SIG-M5 (cell line): ENCODE measurements at places on chromosomes 6 and 20.

DNA sequence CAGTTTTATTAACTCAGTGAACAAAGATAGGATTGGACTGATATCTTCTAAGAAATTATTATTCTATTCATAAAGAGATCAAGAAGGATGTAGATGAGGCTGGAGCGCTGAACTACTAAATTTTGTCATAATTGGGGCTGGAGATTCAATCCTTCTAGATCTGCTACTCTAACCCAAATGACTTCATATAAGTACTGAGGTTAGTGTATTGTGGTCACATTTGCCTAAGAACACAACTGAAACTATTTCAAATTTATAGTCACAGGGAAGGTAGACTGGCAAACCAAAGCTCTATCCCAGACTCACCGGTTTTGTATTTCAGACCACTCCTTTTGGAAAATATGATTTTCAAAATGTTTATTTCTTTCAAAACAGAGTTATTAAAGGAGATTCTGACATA, 96.7 kb downstream of the BMP5 start:
- DNase-seq = no peak

GRCh38 chr6:116120430-116120829, 5.5 kb downstream of the COL10A1 start:
- DNase-seq = no peak

DNA sequence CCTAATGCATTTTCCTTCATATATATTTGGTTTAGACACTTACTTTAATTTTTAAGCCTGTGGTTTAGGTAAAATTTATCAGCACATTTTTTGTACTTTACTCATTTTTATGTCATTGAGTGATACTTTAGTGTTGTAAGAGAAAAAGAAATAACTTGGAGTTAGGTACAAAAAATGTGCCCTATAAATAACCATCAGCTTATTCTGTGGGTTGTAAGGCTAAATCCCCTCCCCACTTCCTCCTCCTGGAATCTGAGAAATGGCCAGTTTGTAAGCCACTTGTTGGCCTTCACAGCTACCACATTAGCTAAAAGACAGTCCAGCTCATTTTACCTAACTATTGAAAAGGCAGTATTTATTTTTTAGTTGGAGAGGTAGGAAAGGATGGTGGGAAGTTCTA, 576.3 kb downstream of the PKHD1 start:
- no peak for DNase-seq

DNA sequence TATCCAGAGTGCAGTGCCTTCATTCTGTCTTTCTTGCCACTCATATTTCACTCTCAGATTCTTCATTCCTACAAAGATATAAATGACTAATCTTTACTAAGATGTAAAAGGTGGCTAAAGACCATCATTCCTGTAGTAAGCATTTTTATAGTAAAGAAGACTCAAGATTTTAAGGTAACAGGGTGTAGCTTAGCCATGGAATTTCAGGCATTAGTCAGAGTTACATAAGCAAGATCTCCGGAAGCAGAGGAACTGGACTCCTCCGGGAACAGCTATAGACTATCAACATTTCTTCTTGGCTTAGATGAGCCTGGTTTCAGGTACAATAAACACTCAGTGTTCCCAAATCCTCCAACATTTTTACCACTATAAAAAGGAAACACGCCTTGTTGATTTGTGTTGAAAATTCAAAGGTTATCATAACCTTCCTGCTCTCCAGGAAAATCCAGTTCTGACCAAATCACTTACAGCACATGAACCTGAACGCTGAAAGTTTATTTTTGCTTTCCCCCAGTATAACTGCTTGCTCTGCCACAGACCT, 23.7 kb downstream of the SERPINB1 start:
- DNase-seq = no peak

GRCh38 chr6:12527339-12527738, 189.2 kb upstream of the PHACTR1 start:
- DNase-seq = no peak

- DNase-seq = no peak
Observed at GRCh38 chr20:33352258-33353012, 48.9 kb downstream of the CDK5RAP1 start.

GRCh38 chr6:155116571-155116910, 121.4 kb downstream of the TIAM2 start:
- DNase-seq = no peak

DNA sequence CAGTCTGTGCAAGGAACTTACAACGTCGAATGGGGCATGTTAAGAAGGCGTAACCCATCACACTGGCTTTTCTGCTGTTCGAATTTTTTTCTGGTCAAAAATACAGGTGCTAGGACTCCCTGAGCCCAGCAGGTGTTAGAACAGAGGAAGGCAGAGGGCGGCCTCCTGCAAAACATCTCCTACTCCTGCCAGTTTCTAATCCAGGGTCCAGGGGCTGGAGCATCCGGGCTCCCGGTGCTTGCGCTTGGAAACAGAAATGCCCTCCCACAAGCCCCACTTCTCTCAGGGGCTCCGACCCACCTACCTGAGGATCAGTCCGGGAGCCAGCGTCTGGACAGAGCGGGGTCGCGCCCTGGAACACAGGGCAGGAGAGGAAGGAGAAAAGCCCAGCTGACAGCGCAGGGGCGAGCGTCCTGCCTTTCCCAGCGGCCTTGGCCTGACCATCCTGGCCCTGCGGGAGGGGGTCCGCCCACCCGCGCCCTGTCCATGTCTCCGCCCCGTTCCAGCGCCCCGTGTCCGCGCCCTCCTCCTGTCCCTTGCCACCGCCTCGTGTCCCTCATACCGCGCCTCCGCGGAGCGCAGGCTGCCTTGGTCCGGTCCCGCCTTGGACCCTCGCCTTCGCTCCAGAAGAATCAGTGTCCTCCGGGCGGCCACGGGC, 14.8 kb upstream of the LPA start:
- DNase-seq = no peak

DNA sequence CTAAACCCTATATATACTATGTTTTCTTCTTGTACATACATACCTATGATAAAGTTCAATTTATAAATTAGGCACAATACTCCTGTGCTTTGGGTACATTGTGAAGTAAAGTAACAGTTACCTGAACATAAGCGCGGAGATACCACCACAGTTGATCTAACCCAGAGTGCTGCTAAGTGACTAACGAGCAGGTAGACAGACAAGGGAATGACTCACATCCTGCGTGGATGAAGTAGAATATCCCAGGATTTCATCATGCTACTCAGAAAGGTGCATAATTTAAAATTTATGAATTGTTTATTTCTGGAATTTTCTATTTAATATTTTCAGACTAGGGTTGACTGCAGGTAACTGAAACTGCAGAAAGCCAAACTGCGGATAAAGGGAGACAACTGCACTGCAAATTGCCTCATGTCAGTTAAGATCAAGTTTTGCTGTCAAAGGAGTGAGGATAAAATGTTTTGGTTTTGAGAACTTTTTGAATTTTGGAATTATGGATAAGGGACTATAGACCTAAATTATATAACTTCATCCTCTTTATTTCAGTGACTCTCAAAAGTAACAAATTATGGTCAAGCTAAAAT, 14.4 kb downstream of the MKKS start:
- DNase-seq = no peak

GRCh38 chr20:63854766-63855362, 6.4 kb upstream of the ABHD16B start:
- DNase-seq = no peak

- no peak for DNase-seq
Observed at GRCh38 chr20:19815553-19815991, 57.5 kb downstream of the RIN2 start.

DNA sequence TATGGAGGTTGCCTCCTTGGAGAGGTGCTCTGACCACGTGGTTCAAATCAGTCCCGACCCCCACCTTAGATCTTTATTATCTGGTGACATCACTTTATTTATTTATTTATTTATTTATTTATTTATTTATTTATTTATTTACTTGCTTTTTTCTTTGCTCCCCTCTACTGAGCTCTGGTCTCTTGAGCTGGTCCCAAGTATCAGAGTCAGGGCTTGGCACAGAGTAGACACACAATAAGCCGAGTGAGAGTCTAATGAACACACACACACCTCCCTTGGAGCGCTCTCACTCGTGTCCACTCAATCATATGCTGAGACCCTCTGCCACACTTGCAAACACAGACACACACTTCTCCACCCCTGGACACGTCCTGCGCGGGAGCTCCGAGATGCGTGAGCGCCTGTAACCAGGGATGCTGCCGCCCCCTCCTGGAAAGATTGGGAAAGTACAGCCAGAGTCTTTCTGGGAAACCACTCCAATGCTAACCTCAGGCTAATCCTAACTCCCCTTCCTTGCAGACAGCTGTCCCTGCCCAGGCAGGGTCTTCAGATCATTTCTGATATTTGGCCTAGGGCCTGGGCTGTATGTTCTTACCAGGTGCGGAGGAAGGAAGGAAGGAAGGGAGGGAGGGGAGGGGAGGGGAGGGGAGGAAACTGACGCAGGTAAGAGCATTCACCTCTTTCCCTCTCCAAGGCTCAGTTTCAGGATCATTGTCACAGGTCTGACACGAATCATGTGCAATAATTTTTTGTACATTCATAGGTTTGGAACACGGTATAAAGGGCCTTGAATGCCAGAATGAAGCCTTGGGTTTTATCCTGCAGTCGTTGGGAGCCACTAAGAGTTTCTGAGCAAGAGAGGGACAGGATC, 70.9 kb downstream of the STK35 start:
- no peak for DNase-seq

- no peak for DNase-seq
Observed at GRCh38 chr20:50680105-50680960, 11.0 kb downstream of the RIPOR3 start.

DNA sequence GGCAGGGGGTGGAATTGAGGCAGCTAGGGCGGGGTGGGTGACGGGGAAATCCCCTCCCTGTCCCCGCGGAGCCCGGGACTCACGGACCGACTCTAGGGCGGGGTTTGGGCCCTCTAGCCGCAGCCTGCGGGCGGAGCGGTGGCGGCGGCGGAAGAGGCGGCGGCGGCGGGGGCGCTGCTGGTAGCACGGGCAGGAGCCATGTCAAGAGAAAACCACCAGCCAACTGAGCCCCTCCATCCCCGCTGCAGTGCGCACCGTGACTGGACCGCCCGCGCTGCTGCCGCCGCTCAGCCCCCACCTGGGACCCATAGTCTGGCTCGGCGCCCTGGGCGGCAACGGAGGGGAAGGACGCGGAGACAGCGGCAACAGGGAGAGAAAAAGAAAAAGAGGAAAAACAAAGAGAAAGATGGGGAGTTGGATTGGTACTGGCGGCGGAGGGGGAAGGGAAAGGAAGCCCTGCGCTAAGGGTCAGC, 1.2 kb upstream of the C6orf62 start:
- no peak for DNase-seq

DNA sequence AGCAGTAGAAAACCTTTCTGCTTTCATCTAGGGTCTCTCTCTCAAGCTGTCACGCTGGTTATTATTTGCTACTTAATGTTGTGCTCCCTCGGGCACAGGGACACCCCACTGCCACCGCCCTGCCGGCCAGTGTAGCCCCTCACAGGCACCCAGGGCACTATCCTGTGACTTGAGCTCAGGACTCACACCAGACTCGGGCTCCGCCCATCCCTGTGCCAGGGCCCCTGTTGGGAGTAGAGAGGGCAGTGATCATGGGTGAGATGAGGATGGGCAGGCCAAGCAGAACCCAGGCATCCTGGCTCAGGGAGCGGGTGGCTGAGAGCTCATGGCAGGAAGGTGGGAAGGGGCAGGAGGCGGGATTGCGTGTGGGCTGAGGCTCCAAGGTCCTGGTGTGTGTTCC, 371.9 kb downstream of the ZFAND3 start:
- DNase-seq = no peak

DNA sequence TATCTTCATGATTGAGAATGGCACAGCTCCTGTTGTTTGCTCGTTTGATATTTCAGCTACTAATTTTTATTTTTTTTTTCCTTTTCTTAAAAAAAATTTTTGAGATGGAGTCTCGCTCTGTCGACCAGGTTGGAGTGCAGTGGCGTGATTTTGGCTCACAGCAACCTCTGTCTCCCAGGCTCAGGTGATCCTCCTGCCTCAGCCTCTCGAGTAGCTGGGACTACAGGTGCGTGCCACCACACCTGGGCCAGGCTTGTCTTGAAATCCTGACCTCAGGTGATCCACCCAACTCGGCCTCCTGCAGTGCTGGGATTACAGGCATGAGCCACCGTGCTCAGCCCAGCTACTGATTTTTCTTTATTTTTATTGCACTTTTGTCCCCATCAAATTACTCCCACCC, 150.2 kb upstream of the SIM1 start:
- DNase-seq = no peak

DNA sequence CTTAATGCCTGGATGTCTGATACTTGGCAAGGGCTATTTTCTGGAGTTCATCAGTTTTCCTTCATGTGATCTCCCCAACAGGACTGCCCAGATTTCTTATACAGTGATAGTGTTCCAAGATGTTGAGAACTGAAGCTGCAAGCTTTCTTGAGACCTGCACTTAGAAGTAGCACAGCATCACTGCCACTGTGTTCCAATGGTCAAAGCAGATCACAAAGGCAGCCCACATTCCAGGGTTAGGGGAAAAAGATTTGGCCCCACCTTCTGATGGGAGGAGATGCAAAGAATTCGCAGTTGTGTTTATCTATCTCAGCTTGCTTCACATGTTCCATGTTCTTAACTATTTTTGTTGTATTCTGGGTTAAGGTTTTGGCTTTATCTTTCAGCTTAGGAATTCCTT, 78.2 kb downstream of the GPX5 start:
- no peak for DNase-seq

DNA sequence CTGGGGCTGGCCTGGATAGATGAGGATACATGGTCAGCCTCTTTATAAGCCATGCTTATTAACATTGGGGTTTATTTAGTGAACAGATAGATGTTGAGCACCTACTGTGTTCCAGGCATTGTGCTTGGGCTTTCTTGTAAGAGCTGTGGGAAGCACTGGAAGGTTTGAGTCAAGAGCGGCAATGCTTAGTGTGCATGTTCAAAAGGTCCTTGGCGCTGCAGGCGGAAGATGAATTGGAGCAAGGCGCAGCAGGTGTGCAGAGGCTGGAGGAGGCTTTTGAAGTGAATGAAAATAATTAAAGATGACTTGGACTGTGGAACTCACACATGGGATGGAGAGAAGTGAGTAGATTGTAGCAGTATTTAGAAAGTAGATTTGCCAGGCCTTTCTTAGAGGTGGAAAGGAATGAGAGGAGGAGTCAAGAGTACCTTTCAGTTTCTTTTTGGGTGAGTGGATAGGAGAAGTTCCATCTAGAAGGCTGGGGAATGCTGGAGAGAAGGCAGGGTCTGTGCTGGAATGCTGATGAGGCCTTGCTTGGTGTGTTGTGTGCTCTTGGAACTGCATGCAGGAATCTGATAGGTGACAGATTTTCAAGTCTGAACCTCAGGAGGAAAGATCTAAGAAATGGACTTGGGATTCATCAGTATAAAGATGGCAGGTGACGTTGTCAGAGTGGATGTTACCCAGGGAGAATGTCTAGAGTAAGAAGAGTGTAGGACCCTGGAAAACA, 26.4 kb downstream of the SNX9 start:
- no peak for DNase-seq

DNA sequence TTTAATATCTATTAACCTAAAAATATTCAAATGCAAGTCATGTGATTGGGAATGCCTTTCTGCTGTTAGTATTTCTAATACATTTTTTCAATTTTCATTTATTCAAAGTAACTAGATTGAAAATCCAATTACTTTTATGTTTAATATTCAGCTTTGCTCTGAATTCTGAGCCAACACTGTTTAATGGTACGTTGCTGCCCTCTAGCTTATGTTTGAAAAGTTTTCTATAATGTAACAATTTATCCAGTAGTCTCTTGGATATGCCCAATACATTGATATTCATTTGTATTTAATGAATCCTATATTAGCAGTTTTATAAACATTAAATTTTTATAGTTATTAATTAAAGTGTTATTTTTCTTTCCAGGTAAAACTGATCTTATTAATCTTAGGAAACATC, 47.4 kb downstream of the LGSN start:
- DNase-seq = no peak
